Adrenal gland (tissue), 19 donors: ENCODE measurements at places on chromosomes 1 and 21.

- no peak overlapping the region for H3K27ac ChIP-seq
- H3K4me3 ChIP-seq: no peak overlapping the region
- H3K4me1 ChIP-seq: no peaks in the 10 kb centered on the region
- no peaks in the 10 kb centered on the region for H3K36me3 ChIP-seq
Observed at GRCh38 chr1:64356636-64357256, 113.2 kb upstream of the CACHD1 start.

DNA sequence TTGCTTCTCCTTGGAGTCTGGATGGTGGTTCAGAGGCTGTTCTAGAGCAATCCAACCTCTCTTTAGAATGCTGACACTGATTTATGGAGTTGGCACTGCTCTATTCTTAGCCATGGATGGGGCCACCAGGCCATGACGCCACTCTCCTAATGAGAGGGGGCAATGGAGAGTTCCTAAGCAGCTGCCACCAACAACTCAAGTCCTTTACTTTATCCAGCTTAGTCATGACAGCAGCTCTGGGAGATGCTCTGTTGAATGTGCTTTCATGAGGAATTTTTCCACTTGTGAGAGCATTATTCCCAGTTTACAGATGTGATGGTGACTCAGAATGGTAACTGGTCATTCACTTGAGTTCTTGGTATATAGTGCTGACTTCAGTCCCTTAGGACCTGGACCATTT, 366.3 kb downstream of the HHAT start:
- no peaks in the 10 kb centered on the region for H3K36me3 ChIP-seq
- H3K4me3 ChIP-seq: no peak overlapping the region
- DNase-seq: no peak

DNA sequence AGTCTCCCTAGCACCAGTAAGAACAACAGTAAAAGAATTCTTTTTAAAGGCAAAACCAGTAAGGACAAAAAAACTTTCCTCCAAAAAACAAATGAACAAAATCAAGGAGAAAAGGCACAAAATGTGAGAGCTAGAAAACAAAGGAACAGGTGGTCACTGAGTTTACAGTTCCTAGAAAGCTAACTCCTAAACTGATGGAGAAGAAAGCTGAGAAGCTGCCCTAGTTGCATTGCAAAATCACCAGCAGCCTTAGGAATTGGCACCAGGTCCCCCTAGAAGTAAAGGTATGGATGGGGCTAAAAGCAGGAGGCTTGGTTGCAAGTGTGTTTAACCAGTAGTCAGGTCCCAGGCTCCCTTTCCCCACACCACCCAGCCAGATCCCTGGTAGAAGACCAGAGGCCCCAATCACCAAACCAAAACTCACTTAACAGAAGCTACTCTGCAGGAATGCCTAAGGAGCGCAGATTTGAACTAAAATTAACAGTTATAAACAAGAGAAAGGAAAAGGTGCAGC, 47.6 kb downstream of the RAB3GAP2 start:
- H3K36me3 ChIP-seq: no peaks in the 10 kb centered on the region
- no peaks in the 10 kb centered on the region for H3K27me3 ChIP-seq
- no peak overlapping the region for H3K4me3 ChIP-seq
- H3K27ac ChIP-seq: no peak overlapping the region
- peaks cover 3% of the 10 kb centered on the region for H3K4me1 ChIP-seq

GRCh38 chr1:41806472-41807155, 112.1 kb downstream of the HIVEP3 start:
- H3K4me1 ChIP-seq: no peaks in the 10 kb centered on the region
- H3K27me3 ChIP-seq: no peaks in the 10 kb centered on the region
- no peaks in the 10 kb centered on the region for H3K36me3 ChIP-seq
- DNase-seq: no peak

DNA sequence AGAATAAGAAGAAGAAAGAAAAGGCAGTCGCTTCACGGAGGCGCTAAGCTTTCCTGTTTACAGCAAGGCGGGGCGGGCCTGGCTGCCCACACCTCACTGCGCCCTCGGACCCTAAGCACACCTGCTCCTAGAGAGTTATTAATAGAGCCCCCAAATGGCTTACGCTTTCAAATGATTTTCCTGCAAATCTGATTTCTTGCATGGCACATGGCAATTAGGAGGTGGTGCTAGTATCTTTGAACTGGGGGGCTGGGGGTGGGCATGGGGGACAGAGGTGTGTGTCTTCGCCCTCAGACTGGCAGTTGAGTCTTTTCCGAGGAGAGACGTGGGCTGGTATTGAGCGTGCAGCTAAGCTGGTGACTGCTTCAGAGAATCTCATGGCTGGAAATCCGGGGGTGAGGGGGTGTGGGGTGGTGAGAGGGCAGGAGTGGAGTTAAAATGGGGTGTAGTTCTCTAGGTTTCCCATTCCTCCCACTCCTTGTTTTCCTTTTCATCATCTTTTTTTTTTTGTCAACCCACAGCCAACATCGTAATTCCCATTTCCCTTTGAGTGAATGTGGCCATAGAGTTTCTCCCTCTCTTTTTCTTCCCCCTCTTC, 1.3 kb downstream of the S1PR1 start:
- peak; percentile 29 for DNase-seq
- peak overlapping the region; percentile 86 for H3K27ac ChIP-seq
- H3K4me3 ChIP-seq: peak overlapping the region; percentile 18
- no peaks in the 10 kb centered on the region for H3K27me3 ChIP-seq

- no peak overlapping the region for H3K4me3 ChIP-seq
- no peaks in the 10 kb centered on the region for H3K36me3 ChIP-seq
- DNase-seq: no peak
Observed at GRCh38 chr1:199411506-199411905, 616.0 kb upstream of the NR5A2 start.

DNA sequence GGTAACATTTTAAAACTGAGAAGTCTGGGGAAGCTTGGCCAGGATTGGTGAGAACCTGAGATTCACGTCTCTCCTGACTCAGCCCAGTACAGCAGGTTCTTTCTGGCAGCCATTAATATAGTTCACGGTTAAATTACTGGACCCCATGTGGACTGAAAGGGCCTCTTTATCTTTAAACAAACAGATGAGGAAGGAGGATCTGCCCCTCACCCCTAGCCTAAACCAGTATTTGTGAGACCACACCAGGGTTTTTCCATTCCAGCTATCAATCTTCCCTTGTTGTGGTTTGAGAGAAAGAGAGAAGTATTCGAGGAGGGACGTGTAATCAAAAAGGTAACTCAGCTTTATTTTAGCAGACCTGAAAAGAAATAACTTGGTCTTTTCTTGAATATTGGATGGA, 137.1 kb downstream of the PROX1 start:
- H3K4me3 ChIP-seq: no peak overlapping the region
- H3K27ac ChIP-seq: no peak overlapping the region
- DNase-seq: no peak
- H3K27me3 ChIP-seq: no peaks in the 10 kb centered on the region

DNA sequence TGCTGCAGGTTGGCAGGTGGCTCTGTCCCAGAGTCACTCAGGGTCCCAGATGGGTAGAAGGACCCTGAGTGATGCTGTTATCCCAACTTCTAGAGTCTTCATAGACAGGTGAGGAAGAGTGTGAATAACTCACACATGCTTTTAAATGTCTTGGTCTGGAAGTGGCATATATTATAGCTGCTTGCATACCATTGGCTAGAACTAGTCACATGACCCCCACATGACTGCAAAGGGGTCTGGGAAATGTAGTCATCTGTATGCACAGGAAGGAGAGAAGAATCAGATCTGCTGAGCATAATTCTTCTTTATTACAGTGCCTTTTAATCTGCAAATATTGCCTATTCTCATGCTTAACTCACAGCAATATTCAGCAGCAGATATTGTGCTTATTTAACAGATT, 28.2 kb upstream of the KLHDC7A start:
- H3K4me3 ChIP-seq: no peak overlapping the region
- no peak for DNase-seq
- H3K4me1 ChIP-seq: no peaks in the 10 kb centered on the region
- no peaks in the 10 kb centered on the region for H3K27me3 ChIP-seq

DNA sequence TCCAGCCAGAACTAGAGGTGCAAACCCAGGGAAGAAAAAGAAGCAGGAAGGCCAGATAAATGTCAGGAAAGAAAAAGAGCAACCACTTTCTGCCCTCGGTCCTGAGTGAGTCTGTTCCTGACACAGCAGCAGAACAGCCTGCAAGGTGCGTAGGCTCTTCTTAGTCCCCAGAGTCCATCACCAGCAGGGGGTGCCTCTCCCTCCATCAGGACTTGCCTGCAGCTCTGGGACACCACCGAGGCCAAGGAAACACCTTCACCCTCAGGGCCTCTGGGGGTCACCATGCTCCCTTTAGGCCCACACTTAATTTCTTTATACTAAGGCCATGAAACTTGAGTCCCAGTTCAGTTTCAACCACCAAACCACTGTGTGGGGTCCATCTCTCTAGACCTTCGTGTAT, 43.7 kb upstream of the NFASC start:
- peaks cover 4% of the 10 kb centered on the region for H3K4me1 ChIP-seq
- no peak for DNase-seq
- H3K4me3 ChIP-seq: no peak overlapping the region
- H3K27me3 ChIP-seq: no peaks in the 10 kb centered on the region
- H3K36me3 ChIP-seq: no peaks in the 10 kb centered on the region

- peaks cover 40% of the 10 kb centered on the region for H3K36me3 ChIP-seq
- H3K27me3 ChIP-seq: no peaks in the 10 kb centered on the region
- DNase-seq: no peak
Observed at GRCh38 chr1:100266741-100267140, 725 bp downstream of the RTCA start.

DNA sequence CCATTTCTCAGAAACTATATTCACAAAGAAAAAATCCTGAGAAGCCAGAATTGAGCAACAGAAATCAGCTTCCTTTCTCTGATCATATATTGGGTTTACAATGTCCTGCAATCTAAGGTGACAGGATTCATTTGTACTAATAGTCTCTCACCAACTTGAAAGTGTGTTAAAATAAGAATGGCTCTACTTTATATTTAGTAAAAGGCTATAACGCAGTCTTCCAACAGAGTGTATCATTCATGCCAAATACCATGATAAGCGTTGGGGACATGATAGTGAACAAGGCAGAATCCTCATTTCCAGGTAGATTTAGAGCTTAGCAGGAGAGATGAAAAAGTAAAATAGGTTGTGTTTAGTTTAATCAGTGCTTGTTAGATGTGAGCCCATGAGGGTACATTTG, 519.2 kb upstream of the ZRANB2 start:
- no peaks in the 10 kb centered on the region for H3K4me1 ChIP-seq
- no peak overlapping the region for H3K27ac ChIP-seq
- no peak overlapping the region for H3K4me3 ChIP-seq

- H3K4me1 ChIP-seq: no peaks in the 10 kb centered on the region
- no peak overlapping the region for H3K4me3 ChIP-seq
- no peak for DNase-seq
Observed at GRCh38 chr1:208977012-208977411, 606.5 kb upstream of the CAMK1G start.
